ENCODE measurements at places on chromosomes 7 and 10.

DNA sequence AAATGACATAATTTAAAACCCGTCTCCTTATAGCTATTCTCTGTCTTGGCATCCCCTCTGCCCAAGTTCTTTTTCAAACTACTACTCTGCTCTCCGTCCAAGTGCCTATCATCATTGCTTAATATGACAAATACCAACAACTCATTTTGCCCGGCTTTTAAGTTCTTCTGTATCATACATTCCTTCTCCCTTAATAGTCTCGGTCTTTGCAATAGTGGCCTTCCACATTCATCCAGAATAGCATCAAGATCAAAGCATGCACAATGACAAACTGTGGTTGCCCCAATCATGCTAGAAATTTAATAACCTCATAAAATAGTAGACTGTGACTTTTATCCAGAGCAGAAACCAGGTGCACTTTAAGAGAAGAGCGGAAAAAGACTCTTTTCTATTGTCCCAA is 198.9 kb downstream of the ETV1 start:
- peak; percentile 7 for DNase-seq

- DNase-seq: no peak
These were observed 1.3 kb downstream of the PFKFB3 start for GRCh38 chr10:6204063-6204340.

GRCh38 chr10:6033954-6034353 is 28.2 kb downstream of the IL2RA start:
- peak; percentile 61 for DNase-seq

- peak; percentile 11 for DNase-seq
These were observed 69.0 kb downstream of the DENND2A start for GRCh38 chr7:140571538-140572122.

- DNase-seq: no peak
These were observed 118.2 kb upstream of the DPP6 start for GRCh38 chr7:153934048-153934447.
